ENCODE measurements at places on chromosomes 16 and 17. TPM values are rescaled to one million over a fixed set of nuclear protein-coding genes. Genes with fewer than 3 reads are reported as not detected.

DNA sequence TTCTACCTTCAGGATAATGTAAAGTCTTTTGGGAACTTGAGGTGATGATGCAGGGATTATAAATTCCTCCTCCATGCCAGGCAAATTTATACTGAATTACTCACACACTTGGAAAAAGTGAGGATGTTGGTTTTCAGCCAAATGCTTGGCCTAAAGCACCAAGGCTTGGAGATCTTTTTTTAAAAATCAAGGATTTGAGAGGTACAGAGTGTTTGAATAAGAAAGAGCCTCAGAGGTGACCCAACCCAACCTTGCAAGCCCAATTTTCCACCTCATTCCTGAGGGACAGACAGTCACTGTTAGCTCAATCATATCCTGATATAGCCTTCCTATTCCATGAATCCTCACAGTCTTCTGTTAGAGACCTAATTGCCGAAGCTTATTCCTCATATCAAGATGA lies 14.0 kb downstream of the GRIN2A start:
- no peak for DNase-seq

DNA sequence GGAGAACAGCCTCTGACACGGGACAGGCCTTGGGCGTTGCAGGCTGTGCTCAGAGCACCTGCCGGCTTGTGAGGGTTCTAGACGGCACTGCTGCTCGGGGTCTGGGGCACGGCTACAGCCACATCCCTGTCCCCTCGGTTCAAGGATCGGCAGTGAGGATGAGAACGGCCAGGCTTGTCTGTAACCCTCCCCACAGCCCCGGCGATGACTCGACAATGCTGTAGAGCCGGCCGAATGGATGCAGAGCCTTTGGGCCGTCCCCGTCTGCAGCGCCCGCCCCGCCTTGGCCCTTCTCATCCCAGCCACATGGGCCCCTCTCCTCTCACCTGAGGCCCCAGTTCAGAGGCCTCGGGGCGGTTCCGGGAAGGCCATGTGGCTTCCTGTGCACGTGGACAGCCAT lies 49.0 kb upstream of the METRNL start:
- DNase-seq, result peak; percentile 16

DNA sequence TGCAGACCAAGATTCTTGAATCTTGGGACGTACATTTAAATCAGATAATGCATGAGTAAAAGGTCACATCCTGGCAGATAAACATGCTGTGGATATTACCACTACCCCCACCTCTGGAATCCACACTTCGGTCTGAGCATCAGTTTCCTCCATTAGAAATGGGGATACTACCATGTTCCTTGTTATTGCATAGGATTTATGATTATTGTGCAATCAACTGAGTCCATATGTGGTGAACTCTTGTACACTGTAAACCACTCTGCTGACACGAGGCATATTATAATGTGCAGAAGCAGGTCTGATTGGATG lies 108.7 kb downstream of the VAT1L start:
- no peak for DNase-seq

DNA sequence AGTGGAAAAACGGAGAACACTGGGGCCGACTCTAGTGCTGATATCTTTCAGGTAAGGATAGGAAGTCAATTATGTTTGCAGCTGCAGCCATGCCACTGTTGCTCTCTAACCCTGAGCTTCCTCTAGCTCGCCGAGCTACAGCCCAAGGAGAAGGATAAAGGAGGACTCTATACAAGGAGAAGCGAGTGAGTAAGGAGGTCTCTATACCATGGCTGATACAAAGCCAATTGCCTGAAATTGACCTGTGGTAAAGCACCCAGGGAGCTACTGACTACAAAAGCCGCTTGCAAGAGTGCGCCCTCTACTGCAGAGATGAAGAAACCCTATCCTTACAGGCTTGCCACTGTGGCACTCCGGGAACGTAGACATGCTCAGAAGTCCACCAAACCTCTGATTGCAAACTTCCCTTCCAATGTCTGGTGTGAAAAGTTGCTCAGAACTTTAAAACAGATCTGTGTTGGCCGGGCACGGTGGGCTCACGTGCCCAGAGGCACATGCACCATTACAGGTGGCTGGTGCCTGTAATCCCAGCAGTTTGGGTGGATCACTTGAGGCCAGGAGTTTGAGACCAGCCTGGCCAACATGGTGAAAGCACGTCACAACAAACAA lies 10.8 kb upstream of the SLC46A1 start:
- peak; percentile 67 for DNase-seq

DNA sequence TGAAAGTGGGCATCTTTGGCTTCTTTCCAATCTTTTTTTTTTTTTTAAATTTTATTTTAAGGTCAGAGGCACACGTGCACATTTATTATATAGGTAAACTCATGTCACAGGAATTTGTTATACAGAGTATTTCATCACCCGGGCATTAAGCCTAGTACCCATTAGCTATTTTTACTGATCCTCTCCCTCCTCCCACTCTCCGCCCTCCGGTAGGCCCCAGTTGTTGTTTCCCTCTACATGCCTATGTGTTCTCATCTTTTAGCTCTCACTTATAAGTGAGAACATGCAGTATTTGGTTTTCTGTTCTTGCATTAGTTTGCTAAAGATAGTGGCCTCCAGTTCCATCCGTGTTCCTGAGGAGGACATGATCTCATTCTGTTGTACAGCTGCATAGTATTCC lies 108.5 kb downstream of the CYB561 start:
- DNase-seq, result no peak

DNA sequence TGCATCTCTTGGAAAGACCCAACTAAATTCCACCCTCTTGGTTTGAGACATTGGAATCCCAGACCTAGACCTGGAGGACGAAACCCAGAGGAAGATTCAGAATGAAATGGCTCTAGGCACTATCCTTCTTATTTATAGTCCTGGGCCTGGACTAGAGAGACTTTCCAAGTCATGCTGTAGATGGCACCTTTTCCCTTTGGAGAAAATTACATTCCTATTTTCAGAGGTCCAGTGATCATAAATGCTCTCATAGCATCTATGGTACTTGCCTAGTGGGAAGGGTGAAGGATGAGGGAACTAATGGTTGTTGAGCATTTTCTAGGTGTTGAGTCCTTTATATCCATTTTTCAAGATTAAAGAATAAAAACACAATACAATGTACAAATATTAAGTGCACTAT lies 37.1 kb downstream of the SPACA3 start:
- no peak for DNase-seq

KRTAP4-9 gene
- not detected for total RNA-seq

All from upper lobe of left lung (tissue), 6 donors.